Gastroesophageal sphincter (tissue), 4 donors: ENCODE measurements at places on chromosomes 7 and 10. TPM values are rescaled to one million over a fixed set of nuclear protein-coding genes. Genes with fewer than 3 reads are reported as not detected.

GRCh38 chr10:31645786-31646185 is 282.8 kb downstream of the ARHGAP12 start:
- ATAC-seq: no peak

- no peak for ATAC-seq
Measured at GRCh38 chr10:13392701-13393100, 44.6 kb upstream of the SEPHS1 start.

GRCh38 chr10:92573798-92574547 is at the start of gene IDE:
IDE (minus strand) TSS chr10:92574093; CDS start chr10:92574019, 74 bp downstream.
- ATAC-seq: peak; percentile 93

DNA sequence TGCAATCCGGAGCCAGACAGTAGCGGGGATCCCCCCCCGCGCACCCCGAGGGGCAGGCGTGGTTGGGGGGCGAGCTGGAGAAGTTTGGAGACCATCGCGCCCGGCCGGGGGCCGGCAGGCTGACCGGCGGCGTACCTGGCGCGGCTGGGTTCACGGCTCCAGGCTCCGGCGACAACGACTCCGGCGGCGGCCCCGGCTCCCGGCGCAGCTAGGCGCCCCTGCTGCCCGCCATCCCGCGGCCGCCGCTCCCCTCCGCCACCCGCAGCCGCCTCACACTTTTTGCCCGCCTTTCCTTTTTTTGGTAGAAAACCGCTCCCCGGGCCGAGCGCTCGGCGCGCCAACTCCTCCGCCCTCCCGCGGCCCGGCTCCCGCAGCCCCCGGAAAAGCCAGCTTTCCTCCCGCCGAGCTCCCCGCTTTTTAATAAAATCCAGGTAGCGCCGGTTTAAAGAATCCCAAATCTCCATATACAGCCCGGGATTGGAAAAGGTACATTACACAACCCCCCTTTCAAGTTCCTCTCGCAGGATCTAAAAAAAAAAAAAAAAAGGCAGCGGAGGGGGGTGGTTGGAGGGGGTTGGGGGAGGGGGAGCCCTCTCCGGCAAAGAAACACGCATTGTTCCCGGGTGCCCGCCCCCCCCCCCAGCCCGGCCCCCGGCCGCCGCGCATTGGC is at the start of gene TNRC18:
TSS of gene TNRC18 (minus strand) at position 529 of the 670 bp plus-strand sequence. CDS start 2,588 bp downstream, outside the sequence.
- ATAC-seq: peak; percentile 0

GRCh38 chr10:1629326-1630198 is 107.8 kb downstream of the ADARB2 start:
- no peak for ATAC-seq

Gene DUSP5
- 3.1 TPM for total RNA-seq

- ATAC-seq: no peak
Measured at GRCh38 chr10:89531359-89531758, 4.0 kb downstream of the SLC16A12 start.

Gene PLEKHS1
- total RNA-seq: 1.1 TPM

DNA sequence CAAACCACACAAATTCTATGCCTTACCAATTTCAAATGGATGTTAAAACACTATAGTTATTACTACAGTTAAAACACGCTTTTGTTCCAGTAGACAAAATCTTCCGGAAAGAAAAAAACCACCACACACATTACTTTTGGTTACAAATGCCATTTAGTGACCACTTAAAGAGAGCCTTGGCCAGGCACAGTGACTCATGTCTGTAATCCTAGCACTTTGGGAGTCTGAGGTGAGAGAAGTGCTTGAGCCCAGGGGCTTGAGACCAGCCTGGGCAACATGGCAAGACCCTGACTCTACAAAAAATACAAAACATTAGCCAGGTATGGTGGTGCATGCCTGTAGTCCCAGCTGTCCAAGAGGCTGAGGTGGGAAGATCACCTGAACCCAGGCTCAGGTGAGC is 7.2 kb downstream of the TNPO3 start:
- ATAC-seq: no peak

DNA sequence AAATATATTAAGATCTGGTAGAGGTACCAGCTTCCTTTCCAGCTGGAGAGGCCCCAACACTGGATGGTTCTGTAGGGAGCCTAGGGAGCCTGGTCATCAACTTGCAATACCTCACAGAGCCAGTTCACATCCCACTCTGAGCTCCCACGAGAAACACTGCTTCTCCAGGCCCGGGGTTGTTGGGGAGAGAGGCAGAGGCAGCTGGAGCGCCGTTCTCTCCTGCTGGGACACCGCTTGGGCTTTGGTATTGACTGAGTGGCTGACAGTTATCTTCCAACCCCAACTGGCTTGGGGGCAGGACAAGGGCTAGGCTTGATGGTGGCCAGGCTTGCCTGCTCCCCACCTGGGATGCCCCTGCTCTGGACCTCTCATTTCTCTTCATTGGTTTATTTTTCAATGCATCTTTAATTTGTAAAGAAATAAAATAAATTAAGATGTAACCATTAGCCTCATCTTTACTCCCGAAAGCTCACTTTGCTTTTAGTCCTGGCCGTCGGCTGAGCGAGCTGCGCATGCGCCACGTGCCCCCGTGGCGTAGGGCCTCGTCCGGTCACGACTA is 10.0 kb upstream of the CHCHD1 start:
- peak; percentile 4 for ATAC-seq

DNA sequence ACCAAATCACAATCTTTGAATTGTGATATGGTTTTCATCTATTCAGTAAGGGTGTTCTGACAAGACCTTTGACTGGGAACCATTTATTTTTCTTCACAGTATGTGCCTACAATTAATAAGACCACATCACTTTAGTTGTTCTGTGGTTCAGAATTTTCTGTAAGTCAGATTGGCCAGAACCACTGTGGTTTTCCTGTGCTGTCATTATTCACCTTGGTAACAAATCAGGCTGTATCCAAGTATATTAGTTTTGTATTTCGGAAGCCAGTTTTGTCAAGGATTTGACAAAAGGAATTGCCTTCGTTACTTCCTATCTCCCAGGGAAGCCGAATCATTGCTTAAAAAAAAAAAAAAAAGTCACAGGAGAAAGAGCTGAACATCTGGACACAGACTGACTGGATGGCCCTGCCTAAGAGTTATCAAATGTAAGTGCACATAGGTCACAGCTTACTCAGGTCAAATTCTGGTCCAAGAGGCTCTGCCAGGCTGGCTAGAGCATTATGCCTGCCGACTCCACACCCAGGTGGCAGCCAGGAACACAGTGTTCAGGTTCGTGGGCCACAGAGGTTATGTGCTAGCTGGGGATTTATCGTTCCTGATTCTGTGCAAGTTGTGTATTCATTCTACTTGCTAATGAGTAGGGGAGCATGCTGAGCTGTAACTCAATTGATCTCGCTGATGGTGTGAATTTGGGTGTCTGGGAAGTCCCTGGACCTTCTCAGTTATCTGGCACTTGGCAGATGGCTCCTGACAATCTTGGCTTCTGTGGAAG is 175.3 kb downstream of the JAZF1 start:
- no peak for ATAC-seq

Gene ITIH2
- not detected for total RNA-seq

- ATAC-seq: no peak
Measured at GRCh38 chr7:81460250-81461045, 309.4 kb downstream of the HGF start.

- no peak for ATAC-seq
Measured at GRCh38 chr10:1156616-1156886, 100.4 kb downstream of the WDR37 start.

Gene HOXA10
- not detected for total RNA-seq

DNA sequence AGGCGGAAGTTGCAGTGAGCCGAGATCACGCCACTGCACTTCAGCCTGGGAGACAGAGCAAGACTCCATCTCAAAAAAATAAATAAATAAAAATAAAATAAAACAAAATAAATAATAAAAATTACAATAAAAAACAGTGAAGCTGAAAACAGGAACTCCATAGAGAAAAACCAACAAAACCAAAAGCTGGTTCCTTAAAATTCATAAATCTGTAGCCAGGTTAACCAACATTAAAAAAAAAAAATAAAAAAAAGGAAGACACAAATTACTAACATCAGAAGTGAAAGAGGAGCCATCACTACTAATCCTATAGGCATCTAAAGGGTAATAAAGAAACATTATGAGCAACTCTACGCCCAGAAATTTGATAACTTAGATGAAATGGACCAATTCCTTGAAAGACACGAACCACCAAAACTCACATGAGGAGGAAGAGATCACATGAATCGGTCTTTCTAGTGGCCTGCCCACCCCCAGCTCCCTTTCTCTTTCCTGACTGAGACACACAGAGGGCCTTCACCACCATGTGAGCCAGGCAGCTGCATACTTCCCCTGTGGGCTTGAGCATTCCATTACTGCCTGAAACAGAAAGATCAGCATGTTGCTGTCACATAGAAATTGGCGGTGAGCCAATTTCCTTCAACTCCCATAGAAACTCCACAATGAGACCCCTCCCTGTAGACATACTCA is 208.7 kb downstream of the MAD1L1 start:
- no peak for ATAC-seq

Gene GPR146
- 17.3 TPM for total RNA-seq

- no peak for ATAC-seq
Measured at GRCh38 chr7:513521-514166, 6.0 kb downstream of the PDGFA start.

Gene FGL2
- total RNA-seq: 305 TPM

DNA sequence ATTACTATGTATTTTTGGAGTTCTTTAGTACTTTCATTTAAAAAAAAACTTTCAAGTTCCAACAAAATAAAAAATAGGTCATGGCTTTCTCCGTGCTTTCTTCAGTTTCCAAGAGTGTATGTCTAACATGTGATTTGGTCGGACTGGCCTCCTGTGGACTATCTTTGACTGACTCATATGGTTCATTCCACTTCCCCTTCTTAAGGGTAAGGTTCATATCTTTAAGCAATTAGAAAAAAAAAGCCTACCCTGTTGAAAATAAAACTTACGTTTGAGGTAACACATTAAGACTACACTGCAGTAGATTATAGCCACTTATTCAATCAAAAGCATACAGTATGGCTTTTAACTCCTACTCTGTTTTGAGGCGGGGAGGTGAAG is 112.8 kb upstream of the AHR start:
- peak; percentile 55 for ATAC-seq

DNA sequence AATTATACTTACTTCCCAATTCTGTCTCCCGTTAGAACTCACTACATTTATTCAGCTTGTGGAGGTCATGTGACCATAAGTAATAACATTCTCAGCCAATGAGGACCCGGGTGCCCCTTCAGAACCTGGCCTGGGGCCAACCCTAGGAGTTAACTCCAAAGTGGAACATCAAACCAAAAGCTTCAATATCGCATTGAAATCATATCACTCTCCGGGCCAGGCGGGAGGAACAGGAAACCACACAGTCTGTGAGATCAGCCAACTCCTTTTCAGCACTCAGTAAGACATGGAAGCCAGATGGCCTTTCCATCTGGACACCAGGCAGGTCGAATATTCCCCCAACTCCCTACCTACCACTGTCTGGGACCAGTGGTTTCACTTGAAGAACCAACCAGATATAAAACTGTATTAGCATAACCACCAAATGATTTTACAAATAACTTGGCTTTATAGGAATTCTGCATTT is 5.5 kb downstream of the CREB3L2 start:
- ATAC-seq: no peak

DNA sequence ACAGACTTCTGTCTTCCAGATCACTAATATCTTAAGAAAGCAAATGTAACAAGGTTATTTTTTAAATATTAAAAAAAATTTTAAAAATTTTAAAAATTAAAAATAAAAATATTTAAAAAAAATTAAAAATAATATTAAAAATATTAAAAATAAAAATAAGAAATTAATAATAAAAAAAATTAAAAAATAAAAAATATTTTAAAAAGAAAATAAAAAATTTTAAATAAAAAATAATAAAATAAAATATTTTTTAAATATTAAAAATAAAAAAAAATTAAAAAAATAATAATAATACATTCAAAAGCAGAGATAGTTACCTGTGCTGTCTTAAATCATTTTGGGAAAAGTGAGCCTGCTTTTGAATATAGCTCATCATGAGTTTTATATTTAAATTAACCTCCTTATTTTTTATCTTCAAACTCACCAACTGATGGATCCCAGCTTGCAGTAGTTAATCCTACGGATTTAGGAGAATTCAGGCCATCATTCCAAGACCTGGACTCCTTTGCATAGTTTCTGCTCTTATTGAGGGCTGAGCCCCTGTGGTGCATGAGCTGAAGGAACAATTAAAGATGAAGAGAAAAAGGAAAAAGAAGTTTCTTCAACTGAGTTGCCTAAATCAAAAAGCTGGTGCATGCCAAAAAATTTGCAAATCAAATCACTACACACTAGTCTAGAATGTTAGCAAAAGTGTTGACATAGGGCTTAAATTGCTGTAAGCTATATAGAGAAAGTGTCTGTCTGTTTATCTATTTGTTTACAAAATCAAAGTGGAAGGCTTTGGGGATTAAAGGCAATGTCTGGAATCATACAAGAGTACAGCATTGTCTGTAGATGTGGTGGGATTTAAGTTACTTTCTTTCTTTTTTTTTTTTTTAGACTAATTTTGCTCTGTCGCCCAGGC is 50.5 kb upstream of the ZNF438 start:
- no peak for ATAC-seq

Gene BCAP29
- total RNA-seq: 127 TPM

- ATAC-seq: no peak
Measured at GRCh38 chr10:119734396-119735332, 8.8 kb downstream of the INPP5F start.

DNA sequence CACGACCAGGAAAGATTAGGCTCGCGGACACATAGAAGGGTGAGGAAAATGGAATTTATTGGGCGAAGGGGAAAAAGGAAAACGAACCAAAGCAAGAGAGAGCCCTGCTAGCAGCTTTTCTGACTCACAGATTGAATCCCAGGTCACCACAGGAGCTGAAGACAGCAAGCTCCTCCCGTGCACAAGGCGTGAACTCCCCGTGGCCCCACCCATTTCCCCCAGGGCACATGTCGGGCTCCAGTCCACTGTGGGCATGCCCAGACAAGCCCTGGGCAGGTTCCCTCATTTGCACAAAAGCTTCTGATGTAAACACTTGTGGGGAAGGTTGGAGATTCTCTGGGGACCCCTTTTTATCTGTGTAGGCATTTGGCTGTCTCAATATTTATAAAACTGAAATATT is 582.4 kb downstream of the SUGCT start:
- ATAC-seq: peak; percentile 46

Gene STEAP1B
- total RNA-seq: 0.67 TPM

Gene PON1
- not detected for total RNA-seq
